Cardiac septum (tissue), 1 donor: ENCODE measurements at places on chromosomes 12 and 14. TPM values are rescaled to one million over a fixed set of nuclear protein-coding genes. Genes with fewer than 3 reads are reported as not detected.

DNA sequence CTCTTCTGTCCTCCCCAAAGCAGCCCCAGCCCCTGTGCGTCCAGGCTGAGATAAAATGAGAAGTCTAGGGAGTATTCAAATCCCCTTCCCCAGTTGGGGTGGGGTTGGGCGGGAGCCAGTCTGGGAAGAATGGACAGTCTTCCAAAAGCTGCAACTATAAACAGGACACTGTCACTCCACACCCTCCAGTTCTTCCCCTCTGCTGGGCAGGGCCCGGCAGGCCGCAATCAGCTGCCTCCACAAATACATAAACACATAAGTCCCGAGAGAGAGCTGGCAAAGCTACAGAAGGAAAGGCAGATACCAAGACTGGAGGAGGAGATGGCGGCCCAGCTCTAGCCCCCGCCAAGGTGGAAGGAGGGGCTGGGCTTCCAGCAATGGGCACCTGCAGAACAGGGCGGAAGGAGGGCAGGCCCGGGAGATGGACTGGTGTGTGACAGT lies 12.7 kb downstream of the LTBP2 start:
- DNase-seq: no peak

DNA sequence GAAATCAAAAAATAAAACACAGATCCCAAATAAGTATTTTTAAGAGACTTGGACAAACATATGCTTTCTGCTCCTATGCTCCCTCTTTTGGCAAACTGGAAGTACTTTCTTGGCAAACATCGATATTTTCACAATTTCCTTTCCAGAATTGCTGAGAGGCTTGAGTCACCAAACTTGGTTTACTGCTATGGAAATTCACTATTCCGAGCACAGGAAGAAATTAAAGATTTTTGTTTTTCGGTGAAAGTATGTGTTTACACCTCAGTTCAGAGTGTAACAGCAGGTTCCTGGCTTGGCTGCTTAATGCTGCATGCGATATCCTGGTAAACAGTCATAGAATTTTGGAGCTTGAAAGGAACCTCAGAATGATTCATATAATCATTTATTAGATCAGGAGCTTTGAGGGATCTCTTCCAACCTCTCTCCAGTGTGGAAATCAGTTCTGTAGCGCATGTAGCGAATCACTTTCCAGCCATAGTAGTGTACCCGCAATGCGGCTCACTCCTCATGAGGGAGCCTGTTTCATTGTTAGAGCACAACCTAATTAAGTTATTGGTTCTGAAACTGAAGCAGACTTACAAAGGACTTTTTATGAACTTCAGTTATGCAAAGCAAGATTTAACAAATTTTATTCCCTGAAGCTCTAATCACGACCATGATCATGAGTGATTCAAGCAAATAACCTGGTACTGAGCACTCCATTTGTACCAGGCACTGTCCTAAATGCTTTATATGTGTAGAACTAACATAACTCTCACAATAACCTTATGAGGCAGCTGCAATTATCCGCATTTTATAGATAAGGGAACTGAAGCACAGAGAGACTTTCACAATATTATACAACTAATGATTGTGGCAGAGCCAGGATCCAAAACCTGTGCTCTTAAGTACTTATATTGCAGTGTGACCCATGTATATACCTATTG lies 56.4 kb upstream of the ATP2A2 start:
- DNase-seq: no peak

SNRNP35 gene
- total RNA-seq: 24.3 TPM

- no peak for DNase-seq
Observed at GRCh38 chr12:16685107-16685506, 79.1 kb upstream of the LMO3 start.

PLBD1 gene
- 33.8 TPM for total RNA-seq

PTGR2 gene
- total RNA-seq: 36.7 TPM

DNA sequence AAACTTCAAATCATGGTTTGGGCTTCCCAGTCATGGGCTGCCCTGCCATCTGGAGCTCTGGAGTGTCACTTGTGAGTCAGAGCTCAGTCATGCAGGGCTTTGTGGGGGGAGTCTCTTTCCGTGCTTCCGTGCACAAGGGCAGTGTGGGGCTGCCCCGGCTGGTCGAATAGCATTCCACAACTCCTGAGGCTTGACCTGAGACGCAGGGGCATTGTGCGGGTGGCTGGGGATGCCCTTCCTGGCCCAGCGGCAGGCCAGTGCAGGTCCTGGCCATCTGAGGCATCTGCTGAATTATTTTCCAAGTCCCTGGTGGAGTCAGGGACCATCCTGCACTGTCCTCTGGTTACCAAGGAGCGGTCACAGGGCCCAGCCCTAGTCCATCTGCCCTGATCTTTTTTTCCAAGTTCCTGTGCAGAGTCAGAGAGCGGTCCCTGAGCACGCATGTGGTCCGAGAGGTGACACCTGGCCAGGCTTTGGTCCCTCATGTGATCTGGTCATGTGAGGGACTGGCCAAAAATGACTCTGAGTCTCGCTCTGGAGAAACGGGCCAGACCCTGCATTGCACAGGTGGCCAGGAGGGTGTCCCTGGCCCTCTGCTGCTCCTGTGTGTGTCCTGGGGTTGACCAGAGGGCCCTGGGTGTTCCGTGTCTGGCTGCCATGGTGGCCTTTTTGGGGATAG lies 167.0 kb upstream of the ALG10B start:
- DNase-seq: no peak

MUCL1 gene
- not detected for total RNA-seq

SLC7A7 gene
- total RNA-seq: 2.3 TPM

GRCh38 chr12:131074221-131075083 lies 120.7 kb downstream of the ADGRD1 start:
- DNase-seq: peak; percentile 80

ACSS3 gene
- total RNA-seq: 26.7 TPM

DNA sequence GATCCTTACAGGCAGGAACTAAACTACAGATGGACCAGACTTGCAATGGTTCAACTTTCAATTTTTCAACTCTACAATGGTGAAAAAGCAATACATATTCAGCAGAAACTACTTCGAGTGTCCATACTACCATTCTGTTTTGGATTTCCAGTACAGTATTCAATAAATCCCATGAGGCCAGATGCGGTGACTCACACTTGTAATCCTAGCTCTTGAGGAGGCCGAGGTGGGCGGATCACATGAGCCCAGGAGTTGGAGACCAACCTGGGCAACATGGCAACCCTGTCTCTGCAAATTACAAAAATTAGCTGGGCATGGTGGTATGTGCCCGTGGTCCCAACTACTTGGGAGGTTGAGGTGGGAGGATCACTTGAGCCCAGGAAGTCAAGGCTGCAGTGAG lies 336.1 kb downstream of the MED13L start:
- DNase-seq: no peak

ENDOU gene
- 0.24 TPM for total RNA-seq

DNA sequence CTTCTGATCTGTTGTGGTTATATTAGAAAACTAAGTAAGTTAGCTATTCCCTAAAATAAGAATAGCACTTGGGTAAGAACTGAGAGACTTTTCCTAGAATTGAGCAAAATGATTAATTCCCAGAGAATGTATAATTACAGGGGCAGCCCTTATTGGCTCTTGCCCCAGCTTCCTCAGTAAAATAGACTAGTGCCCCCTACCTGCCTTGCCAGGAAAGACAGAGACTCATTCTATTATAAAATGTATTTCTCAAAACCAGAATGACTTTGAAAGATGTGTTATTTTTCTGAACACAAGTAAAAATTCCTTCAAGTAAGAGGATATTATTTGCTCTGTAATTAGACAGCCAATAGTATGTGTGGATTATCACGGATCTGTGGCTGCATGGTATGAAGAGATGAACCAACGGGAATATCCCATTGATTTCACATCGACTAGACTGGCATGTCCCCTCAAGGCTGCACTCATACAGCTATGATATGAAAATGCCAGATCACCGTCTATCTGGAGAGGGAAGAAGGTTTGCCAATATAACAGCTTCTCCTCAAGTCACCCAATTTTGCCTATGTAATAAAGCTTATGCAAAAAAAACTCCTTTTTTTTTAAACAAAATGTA lies 7.4 kb upstream of the GLRX5 start:
- DNase-seq: no peak

JPH4 gene
- 0.19 TPM for total RNA-seq

DNA sequence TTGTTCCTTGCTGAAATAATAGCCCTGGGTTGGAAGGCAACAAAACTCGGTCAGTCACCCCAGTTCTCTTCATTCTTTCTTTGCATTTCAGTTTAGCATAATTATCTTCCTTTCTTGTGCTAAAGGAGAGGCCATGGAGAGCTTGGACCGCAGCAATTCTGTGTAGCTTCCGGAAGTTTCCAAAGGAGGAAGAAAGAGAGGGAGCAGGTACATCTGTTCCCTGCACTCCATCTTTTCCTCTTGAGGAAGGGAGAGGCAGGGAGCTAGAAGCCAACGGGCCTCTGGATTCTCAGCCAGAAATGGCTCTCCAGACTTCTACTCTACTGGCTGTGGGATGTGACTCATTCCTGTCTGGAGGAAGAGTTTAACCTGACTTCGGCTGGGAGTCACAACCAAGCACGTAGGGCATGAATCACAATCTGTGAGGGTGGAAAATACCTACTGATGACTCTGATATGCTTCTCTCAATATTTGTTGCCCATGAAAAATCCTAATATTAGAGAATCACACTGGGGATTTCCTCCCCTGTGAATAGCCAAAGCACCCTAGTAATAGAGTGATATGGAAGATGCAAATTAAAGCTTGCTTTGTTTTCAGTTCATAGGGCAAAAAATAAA lies 17.0 kb downstream of the ANO6 start:
- DNase-seq: peak; percentile 78

HVCN1 gene
- total RNA-seq: 3.5 TPM

CD9 gene
- total RNA-seq: 70.2 TPM

GRCh38 chr14:28243600-28243999 lies 523.0 kb upstream of the FOXG1 start:
- no peak for DNase-seq

PKP2 gene
- 463 TPM for total RNA-seq

DNA sequence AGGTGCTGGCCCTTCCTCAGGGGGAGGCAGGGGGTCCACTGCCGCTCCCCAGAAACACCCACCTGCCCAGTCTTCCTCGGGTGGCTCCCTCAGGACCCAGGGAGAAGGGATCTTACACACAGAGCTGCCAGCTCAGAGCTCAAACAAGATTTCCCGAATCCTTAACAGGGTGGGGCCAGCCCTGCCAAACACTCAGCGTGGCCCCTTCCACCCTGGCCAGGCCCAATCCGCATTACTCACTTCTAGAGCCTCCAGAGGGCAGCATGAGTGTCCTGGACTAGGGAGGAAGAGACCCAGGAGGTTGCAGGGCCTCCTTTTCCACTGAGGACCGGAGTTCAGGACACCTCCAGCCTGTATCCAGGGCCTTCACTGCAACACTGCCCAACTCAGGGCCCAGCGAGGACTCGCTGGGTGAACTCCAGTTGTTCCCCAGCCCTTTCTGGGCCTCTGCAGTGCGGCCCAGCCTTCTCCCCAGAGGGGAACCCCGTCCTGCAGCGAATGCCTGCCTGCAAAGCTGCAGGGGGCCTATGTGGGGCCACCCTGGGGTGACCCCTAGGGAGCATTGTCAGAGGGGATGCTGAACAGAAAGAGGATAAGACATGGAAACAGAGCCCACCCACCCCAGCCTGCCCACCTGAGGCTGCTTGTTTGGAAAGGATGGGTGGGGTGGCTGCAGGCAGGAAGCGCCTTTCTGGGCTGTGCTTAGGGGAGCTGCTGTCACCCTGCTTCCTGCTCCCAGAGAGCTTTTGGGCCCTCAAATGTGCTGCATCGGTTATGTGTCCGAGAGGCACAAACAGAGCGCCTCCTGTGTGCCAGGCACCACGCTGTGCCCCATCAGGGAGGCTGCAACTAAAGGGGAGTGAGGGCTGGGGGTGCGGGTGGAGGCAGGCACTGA lies 43.8 kb downstream of the CCNK start:
- no peak for DNase-seq

DNA sequence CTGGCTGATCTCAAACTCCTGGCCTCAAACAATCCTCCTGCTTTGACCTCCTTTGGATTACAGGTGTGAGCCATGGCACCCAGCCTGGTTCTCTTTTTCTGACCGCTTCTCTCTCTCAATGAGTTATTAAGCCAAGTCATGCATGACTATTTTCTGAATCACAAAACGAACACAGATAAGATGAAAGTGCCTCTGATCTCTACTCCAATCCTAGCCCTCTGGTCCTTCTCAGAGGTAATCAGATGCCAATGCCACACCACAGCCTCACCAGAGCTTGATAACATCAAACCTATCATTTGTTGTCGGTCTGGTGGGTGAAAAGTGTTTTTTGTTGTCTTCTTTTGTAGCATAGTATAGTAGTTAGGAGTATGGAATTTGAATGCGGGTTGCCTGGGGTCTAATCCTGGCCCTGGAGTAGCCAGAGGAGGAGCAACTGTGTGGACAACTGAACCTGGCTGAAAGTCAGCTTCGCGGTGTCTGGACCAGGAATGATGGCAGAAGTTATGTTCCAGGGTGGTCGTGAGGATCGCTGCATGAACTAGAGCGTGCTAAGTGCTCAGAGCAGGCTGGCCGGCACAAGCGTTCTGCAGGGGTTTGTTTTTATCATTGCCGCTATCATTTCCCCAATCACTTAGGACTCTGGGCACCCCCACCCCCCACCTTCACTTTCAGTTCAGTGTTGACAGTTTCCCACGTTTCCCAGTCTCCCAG lies 77.9 kb downstream of the SPRING1 start:
- no peak for DNase-seq

GRCh38 chr14:90405101-90405500 lies 8.3 kb downstream of the CALM1 start:
- DNase-seq: no peak

- DNase-seq: no peak
Observed at GRCh38 chr12:72072592-72073212, 134.1 kb downstream of the TPH2 start.

DNA sequence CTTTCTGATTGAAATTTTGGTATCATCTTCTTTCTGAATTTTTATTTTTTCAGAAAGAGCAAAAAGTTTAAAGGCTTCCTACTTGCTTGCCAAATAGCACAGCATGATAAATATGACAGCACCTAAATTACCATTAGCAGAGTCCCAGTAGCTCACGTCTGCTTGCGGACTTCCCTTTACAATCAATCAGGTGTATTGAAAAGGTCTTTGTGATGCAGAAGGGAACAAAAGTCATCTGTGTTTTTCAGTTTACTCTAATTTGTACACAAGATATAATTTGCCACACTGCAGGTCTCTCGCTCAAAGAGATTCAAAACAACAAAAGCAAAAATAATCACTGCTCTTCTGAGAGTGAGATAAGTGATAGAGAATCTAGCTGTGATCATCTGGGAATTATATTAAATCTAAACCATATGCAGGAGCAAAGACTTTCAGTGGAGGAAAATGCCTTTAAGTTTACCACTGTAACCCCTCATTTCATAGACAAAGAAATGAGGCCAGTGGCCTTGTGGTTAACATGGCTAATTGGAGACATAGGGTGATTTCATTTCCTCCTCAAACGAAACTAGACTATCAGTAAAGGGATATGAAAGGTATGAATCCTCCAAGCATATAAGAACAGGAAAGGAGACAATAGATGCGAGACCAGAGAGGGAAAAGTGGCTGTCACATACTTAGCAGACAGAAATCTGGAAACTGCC lies 240.8 kb upstream of the TMPO start:
- DNase-seq: no peak

IL26 gene
- not detected for total RNA-seq

GRCh38 chr12:21989819-21990412 lies 48.7 kb upstream of the ABCC9 start:
- no peak for DNase-seq
